ENCODE measurements at places on chromosomes 4 and X.

DNA sequence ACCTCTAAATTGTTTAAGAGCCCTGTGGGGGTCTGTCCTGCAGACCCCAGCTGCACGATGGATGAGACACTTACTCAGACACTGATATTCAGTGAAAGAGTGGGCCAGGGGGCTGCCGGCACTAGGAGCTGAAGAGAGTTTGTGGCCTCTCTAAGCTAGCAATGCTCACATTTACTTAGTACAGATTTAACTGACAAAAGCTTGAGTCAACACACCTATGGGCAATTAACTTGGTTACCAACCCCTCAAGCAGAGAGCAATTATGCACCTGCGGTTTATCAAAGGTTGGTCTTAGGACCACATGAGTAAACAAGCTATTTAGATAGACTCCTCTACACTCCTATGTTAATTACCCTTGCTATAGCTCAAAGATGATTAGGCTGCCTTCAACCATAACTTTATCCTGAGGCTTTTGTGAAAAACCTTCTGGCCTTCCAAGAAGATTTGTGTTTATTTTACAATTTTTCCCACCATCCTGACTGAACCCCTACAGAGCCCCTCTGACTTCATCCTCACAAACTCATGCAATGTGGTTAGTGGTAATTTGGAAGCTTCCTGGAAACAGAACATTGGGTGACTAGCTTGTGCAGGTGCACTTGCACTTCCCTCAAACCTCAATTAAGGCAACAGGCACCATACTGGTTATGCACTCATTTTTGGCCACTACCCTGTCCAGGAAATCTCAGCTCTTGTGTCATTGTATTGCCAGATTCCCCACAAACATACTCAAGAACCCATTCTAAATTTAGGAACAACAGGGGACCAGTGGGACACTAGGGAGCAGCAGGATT, 234.4 kb upstream of the ITM2A start:
- no peak for DNase-seq

- DNase-seq: no peak
Measured at GRCh38 chr4:128241019-128241418, 46.6 kb downstream of the PGRMC2 start.

- no peak for DNase-seq
Measured at GRCh38 chrX:22445880-22446279, 173.2 kb downstream of the CBLL2 start.

DNA sequence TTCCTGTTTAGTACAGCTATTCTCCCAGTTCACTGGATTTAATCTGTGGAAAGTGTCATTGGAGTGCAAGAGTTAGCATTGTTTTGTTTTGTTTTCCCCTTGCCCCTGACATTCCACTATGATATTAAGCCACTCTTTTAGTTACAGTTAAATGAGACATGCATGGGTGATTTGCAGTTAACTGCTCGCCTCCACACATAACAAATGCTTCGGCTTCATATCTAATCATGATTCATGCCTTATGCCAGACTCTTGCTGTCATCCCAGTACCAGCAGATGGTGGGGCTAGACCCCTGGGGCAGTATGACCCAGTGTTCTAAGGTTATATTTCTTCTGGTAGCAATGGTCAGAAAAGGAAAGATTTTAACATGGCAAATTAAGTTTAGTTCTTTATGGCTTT, 80.1 kb downstream of the RAP1GDS1 start:
- DNase-seq: no peak

DNA sequence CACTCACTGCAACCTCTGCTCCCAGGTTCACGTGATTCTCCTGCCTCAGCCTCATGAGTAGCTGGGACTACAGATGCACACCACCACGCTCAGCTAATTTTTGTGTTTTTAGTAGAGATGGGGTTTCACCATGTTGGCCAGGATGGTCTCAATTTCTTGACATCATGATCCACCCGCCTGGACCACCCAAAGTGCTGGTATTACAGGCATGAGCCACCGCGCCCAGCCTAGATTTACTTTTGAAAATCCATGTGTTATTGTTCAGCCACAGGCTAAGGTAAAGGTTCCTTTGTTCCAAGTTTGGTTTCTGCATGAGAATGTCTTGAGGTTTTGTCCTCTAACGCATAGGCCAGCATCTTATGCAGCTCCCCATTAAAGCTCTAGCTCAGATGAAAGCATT, 371.6 kb downstream of the DMD start:
- no peak for DNase-seq

GRCh38 chrX:154059231-154059630, 38.3 kb downstream of the MECP2 start:
- DNase-seq: no peak

GRCh38 chr4:153399358-153399757, 54.9 kb downstream of the MND1 start:
- no peak for DNase-seq

- DNase-seq: no peak
Measured at GRCh38 chr4:38406243-38406642, 257.8 kb upstream of the KLF3 start.

DNA sequence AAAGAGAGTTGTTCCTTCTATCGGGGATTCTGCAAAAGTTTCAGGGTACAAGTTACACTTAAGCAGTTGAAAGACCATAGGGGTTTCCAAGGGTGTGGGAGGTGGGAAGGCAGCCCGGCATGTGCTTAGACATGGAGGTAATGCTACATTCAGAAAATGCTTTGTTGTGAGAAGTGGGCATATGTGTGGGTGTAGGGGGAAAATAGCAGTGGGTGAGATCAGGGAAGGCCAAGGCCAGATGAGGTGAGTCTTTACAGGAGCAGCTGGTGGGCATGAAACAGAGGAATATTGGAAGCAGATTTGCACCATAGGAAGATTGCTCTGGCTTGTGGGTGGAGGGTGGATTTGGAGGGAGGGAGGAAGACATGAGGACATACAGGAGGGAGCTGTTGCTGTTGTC, 8.3 kb downstream of the CYTL1 start:
- no peak for DNase-seq

GRCh38 chrX:119398974-119399771, at the start of gene SLC25A43:
SLC25A43 (plus strand) TSS chrX:119399336; CDS start chrX:119399404, 68 bp downstream.
- no peak for DNase-seq

DNA sequence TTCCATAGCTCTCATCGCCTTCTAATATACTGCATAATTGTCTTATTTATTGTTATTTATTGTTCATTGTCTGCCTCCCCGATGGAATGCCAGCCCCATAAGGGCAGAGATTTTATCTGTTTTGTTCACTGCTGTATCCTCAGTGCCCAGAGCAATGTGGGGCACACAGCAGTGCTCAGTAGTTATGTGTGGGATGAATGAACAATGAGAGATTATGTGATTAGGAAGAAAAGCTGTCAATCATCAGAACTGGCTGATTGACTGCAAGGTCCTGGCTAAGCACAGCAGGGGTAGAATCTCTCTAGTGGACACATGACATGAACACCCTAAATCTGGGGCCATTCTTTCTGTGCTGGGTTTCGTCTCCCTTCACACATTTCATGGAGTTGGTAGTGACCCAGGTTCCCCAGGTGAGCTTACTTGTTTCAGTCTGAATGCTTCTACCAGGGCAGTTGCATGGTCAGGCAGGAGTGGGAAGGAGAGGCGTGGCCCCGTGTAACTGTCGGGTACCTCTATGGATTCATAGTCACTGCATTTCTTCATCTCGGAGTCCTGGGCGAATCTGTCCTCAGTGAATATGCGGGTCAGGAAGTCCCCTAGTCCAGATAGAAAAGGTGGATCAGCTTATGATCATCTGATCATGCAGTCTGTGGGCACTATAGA, 12.6 kb downstream of the PPEF2 start:
- no peak for DNase-seq

GRCh38 chrX:29728639-29729038, 486.7 kb upstream of the MAGEB2 start:
- DNase-seq: no peak

GRCh38 chr4:74549936-74550335, 105.0 kb downstream of the AREG start:
- DNase-seq: no peak

GRCh38 chr4:139768366-139768765, 102.7 kb downstream of the MGST2 start:
- DNase-seq: no peak

- DNase-seq: no peak
Measured at GRCh38 chrX:40504801-40505605, 75.8 kb upstream of the ATP6AP2 start.

GRCh38 chrX:40263014-40263560, 165.3 kb upstream of the BCOR start:
- no peak for DNase-seq

DNA sequence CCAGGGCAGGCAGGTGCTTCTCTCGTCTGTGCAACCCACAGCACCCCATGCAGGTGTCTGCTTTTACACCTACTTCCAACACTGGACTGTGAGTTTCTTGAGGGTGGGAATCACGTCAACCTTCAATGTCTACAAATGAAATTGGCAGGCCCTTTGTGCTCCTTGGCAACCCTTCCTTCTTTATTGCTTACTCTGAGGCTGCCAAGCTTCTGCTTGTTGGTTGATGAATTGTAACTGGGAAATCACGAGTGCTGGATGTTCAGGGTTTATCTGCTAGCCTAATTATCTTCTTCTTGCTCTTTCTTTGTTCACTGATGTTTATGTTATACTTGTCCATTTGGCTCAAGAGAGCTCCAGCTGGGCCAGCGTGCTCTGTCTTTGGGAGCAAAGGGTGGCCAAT, 2.5 kb upstream of the DGAT2L6 start:
- no peak for DNase-seq

DNA sequence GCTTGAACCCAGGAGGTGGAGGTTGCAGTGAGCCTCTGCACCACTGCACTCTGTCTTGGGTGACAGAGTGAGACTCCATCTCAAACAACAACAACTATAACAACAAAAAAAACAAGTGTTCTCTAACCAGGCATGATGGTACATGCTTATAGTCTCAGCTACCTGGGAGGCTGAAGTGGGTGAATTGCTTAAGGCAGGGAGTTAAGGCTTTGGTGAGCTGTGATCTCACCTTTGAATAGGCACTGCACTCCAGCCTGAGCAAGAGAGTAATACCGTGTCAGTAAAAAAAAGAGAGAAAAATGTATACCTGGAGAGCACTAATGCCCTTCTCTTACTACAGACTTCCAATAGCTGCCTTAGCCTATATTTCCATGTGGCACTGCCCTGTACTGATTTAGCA, 18.9 kb upstream of the USP9X start:
- no peak for DNase-seq

- no peak for DNase-seq
Measured at GRCh38 chr4:165368114-165368513, 10.7 kb upstream of the CPE start.

DNA sequence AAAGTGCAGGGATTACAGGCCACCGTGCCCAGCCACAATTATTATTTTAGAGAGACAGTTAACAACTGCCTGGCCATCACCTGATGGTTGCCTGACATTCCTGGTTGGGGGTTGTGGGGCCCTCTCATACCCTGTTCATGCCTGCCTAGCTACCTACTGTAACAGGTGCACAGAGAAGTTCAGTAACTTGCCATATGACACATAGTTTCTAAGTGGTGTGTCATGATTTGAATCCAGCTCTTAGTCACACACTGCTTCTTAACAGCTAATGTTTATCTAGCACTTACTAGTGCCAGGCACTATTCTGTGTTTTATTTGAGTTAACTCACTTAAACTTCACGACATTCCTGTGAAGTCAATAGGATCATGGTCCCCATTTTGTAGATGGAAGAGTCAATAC, 122.7 kb upstream of the JADE1 start:
- DNase-seq: no peak

DNA sequence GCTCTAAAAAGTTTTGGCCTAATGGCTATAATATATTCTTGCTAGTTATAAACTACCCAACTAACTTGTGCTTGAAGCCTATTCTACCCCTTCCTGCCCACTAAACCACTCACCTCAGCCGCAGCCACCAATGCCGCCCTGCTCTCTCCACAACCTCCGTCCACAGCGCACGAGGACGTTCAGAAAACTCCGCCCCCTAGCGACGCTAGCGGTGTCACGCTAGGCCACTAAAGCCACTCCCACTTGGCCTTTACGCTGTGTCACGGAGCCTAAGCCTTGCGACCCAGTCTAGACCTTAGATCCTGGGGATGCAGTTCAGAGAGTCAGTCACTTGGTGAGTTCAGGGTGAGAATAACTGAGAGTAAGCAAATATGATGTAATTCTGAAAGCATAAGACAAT, at the start of gene TEX11:
TSS of gene TEX11 (minus strand) at position 171 of the 400 bp plus-strand sequence. CDS start 922 bp downstream, outside the sequence.
- no peak for DNase-seq

DNA sequence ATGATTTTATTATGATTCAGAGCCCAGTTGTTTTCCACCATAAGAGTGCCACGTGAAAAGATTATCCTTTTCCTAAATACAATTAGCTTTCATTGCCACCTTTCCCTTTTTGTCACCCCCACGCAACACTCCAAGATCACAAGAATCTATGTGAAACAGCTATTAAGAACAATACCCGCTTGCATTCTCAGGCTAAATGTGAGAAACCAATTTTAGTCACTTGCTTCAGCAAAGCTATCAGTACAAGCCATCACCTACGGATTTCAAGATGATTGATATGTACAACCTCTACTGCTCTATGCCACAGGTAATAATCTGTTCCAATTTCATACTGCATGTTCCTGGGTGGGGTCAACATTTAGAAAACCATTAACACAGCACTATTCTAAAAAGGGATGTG, 2.5 kb downstream of the ATP11C start:
- DNase-seq: no peak

DNA sequence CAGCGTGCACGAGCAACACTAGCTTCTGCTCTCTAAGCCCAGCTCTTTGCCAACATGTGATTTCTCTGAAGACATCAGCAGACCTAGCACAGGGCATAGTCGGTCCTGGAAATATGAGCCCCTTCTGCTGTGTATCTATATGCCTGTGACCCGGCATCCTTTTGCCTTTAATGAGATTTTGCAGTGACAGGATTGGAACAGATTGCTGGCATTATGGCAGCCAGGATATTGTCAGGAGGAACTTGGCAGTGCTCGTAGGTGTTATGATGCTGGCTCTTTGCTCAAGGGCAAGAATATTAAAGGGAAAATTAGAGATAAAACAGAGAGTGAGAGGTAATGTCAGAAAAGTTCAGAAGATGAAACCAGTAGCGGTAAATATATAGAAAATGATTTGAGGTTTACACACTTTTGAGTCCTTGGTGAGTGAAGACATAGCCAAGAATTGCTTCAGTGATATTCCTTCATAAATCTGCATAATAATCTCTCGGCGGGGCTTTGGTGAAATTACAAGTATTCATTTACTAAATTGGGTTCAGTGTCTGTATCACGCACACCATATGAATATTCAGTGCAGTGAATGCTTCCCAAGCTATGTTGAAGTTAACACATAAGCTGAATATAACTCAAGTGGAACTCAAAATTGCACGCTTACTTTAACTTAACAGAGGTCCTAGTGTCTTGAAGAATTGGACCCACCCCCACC, 502.1 kb upstream of the NR3C2 start:
- DNase-seq: no peak

GRCh38 chr4:13371048-13371447, 113.1 kb downstream of the RAB28 start:
- no peak for DNase-seq
